ENCODE measurements at places on chromosomes 2 and 18. TPM values are rescaled to one million over a fixed set of nuclear protein-coding genes. Genes with fewer than 3 reads are reported as not detected.
A peak's percentile ranks its signal among the peaks of the same experiment; 100 is the strongest.

GRCh38 chr2:208657468-208657867, 250.9 kb downstream of the PTH2R start:
- DNase-seq = no peak

DNA sequence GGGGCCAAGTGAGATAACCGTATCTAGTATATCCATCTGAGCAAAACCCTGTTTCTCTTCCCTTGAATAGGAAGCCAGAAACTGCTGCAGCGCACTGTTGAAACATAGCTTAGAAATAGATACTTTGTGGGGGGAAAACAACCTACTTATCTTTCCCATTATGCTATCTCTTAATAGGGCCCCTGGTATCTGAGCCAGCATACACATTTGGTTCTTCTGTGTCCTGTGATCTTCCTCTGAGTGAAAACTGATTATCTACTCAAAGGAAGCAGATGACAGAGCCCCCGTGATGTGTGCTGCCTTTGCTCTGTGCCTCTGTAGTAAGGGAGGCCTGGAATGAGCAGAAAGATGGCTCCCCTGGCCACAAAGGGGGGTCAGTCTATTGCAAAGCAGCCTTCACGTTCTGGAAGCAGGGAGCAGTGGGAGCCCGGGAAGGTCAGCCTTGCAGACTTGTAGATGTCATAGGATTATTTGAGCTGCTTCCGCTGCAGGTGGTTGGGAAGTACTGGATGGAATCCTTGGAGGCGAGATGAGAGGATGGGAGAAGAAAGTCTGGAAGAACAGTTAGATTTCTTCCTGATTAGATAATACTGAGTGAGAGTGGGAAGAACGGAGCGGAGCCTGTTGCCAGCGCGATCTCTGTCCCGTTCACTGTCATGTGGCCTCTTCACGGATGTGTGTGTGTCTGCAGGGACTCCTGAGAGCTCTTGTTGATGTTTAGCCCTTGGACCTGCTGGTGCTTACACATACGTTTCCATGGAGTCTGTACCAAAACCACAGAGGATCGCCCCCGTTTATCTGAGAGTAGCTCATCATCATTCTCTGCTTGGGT, 150.1 kb downstream of the AGAP1 start:
- DNase-seq = no peak

- no peak for DNase-seq
Observed at GRCh38 chr2:224551693-224552092, 33.5 kb downstream of the CUL3 start.

DNA sequence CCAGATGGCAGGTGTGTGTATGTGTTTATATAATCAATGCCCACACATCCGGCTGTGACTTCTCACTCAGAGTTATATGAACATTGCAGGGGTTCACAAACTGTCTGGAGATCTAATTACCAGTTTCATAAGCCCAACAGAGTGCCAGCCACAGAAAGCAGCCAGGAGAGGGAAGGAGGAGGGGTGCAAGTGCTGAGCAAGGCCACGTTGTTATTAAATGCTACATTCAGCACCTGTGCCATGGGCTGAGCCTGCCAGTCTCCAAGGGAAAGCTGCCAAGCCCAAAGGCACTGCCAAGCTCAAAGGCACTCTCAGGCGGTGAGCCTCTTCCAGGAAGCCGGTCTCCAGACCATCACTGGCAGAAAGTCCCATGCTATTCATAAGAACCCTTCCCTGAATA, 17.4 kb downstream of the XDH start:
- no peak for DNase-seq

- peak; percentile 39 for DNase-seq
Observed at GRCh38 chr18:5542515-5543035, 1.2 kb downstream of the EPB41L3 start.

GRCh38 chr2:3178578-3179031, 199.0 kb downstream of the EIPR1 start:
- no peak for DNase-seq

EFR3B gene
- 8.2 TPM for polyA plus RNA-seq
